Anterior cingulate cortex (tissue), 58 donors: ENCODE measurements at places on chromosomes 16 and 17.

- DNase-seq = no peak
Measured at GRCh38 chr17:65013613-65014391, 42.7 kb downstream of the GNA13 start.

- DNase-seq = peak; percentile 34
Measured at GRCh38 chr16:67244387-67245185, 2.7 kb downstream of the FHOD1 start.

DNA sequence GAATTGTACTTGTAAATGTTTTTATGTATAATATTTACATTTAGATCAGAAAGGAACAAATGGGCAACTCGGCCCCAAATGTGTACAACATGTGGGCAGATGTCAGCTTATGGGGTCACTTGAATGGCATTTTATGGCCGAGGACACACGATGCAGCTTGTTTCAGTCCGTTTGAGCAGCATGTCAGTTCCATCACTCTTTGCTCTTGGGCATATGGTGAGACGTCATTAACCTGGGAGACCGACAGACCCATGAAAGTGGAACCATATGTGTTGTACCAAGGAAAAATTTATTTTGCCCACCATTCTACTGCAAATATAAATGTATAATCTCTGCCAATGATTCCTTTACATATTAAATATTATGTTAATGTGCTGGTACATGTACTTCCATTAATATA lies 561.9 kb upstream of the SOX9 start:
- DNase-seq = no peak

GRCh38 chr17:33902901-33903449 lies 352.1 kb upstream of the CCL2 start:
- DNase-seq = no peak

DNA sequence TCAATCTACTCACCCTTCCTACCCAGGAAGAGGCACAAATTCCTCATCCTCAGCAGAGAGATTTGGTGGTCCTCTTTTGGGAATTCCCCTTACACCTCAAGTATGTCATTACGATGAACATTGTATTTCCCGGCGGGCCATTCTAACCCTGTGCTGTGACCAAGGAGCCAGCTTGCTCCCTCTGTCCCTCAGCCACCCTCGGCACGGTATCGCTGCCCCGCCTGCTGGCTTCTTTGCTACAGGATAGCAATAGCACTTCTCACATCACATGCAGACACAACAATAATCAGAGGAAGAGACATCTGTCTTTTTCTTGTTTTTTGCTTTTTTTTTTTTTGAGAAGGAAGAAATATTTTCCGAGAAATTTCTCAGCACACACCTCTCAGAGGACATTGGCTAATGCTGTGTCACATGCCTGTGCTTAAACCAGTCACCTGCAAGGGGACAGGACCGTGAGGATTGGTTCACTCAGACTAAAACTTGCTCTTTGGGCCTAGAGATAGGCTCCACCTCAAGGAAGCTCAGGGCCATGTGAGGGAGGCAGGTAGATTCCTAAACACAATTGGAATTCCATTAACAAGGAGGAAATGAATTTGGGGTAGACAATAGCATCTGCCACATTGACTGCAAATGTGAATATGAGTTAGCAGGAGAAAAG lies 41.2 kb downstream of the TMC5 start:
- DNase-seq = no peak

GRCh38 chr16:55899857-55900256 lies 24.7 kb upstream of the CES5A start:
- no peak for DNase-seq

DNA sequence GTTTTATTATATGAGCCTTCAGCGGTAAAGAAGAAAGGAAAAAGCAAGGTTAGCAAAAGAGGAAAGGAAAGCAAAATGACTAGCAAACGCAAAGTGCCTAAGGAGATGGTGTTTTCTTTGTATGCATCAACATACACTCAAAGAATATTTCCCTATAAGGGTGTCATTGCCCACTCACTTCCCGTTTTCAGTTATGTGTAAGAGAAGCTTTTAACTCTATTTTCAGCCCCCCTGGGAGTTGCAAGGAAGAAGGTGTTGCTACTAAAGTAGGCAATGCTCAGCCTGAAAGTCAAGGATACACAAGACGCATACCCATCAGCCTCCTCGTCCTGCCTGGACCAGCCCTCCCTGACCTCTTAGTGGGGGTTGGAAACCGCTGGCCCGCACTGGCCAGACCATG lies 267.7 kb upstream of the ZFHX3 start:
- no peak for DNase-seq

GRCh38 chr16:87407511-87408112 lies 15.5 kb downstream of the MAP1LC3B start:
- no peak for DNase-seq

- DNase-seq = no peak
Measured at GRCh38 chr16:84166796-84167695, 19.8 kb downstream of the TAF1C start.

DNA sequence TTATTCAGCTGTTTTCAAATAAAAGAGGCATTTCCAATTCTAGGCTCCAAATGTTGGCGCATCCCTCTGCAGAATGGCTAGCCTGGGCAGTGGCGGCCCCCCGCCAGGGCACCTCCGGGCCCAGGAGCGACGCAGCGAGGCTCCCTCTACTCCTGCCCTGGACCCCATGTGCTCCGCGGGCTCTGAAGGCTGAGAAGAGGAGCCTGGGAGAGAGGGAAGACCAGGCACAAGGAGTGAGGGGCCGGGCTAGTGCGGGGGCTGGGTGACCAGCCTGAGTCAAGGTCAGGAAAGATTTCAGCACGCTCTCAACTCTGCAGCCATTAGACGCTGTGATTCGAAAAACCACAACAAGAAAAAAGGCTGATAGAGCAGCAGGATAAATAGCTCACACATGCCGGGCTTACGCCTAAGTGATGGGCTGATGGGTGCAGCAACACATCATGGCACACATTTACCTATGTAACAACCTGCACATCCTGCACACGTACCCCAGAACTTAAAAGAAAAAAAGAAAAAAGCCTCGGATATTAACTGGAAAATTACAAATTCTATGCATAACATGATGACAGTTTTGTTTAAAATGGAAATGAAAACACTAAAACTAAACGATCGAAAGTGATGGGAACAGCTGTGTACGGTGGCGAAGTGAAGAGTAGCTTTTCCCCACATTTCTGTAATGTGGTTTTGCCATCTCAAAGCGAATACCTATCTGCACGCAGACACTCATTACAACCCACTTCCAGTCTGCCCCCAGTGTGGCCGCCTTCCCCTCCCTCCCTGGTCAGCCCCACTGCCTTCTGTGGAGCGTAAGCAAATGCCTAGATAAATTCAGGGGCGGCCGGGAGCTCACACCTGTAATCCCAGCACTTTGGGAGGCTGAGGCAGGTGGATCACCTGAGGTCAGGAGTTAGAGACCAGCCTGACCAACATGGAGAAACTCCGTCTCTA lies 44.4 kb downstream of the MAP1LC3B start:
- no peak for DNase-seq

GRCh38 chr16:68272507-68273209 lies 8.3 kb downstream of the SLC7A6 start:
- DNase-seq = no peak

DNA sequence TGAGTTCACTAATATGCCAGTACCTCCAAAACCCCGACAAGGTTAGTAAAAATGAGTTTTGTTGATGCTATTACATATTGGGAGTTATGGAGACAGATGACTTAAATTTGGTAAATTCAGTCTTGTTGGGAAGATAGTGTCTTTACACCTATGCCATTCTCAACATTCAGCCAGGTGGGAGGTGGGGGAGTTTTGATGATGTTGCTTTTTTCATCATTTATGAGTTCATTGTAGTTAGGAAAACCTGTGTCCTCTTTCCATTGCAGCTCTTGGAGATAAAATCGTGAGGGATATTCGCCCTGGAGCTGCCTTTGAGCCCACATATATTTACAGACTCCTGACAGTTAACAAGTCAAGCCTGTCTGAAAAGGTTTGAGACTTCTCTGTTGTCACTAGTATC lies 59.9 kb upstream of the CRISPLD2 start:
- DNase-seq = no peak

- no peak for DNase-seq
Measured at GRCh38 chr16:9521749-9522370, 430.4 kb downstream of the HAPSTR1 start.

- no peak for DNase-seq
Measured at GRCh38 chr17:65433157-65433556, 128.3 kb downstream of the AXIN2 start.

- no peak for DNase-seq
Measured at GRCh38 chr17:79583475-79583874, 27.4 kb downstream of the RBFOX3 start.

DNA sequence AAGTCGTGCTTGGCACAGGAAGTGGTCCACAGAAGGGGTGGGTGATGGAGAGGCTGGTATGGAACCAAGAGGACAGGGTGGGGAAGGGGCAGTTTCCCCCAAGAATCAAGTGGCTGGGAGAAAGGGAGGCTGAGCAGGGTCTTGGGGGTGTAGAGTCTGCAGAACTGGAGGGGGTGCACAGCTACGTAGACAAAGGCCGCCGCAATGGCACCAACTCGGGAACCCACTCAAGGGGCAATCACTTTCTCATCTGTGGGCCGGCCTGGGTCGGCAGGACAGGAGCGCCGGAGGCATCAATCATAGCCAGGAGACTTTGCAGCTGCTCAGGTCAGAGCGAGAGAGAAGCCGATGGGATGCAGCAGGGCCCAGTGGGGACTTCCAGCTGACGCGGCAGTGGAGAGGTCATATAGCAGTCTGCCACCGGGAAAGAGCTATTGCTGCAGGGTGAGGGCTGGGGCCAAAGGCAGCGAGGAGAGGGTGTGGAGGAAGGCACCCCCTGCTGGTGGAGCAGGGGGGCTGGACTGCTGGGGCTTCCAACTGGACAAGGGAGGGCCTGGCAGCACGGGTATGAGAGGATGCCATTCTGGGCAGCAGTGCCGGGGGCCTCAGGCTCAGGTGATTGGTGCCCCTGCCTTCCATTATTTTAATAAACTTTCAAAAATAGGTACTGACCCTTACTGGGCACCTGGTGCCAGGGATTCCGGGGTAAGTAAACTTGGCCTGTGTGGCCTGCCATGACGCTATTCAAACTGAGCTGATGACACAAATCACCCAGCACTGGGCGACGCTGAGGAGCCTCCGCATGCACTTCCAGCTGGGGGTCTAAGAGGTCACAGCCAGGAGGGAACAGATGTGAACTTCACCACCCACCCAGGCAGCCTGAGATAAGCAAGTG lies 52.5 kb upstream of the MTSS2 start:
- no peak for DNase-seq
